ENCODE measurements at places on chromosomes 6 and 20. TPM values are rescaled to one million over a fixed set of nuclear protein-coding genes. Genes with fewer than 3 reads are reported as not detected.

GRCh38 chr6:77415706-77416105 is 47.6 kb downstream of the HTR1B start:
- no peak for DNase-seq

The UNC5CL gene
- total RNA-seq: not detected

GRCh38 chr6:169812257-169812644 is 60.8 kb downstream of the ERMARD start:
- DNase-seq: no peak

DNA sequence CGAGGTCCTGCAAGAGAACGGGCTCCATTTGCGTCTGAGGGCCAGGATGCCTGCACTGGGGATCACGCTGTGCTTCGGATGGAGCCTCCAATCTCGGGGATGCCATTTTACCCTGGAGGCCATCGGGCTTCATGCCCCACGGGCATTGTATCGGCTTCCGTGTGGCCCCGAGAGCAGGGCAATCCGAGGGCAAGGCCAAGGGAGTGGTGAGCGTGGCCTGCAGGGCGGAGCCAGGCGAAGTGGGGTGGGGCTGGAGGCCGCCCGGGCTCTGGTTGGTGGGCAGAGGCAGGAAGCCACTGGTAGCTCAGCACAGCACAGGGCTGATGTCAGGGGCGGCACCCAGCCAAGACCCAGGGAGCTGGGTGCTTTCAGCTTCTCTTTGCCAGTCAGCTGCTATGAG is 57.5 kb upstream of the BHLHE23 start:
- peak; percentile 92 for DNase-seq

DNA sequence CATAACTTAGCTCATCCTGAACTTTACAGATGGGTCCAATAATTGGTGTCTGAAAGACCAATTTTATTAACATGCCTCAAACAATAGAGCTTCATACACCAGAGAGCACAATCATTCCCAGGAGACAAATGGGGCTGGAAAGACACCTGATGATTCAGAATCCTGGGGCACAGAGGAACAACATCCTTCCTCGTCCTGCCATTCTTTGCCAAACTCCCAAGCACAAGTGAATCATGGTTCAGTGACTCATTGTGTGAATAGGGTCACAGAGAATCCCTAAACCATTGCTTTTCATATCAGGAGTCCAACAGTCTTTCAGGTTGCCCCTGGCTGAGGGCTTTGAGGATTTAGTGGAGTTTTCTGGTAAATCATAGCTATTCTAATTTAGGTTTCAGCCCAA is 266.4 kb upstream of the BMP2 start:
- peak; percentile 88 for DNase-seq

GRCh38 chr6:139608466-139609261 is 234.2 kb upstream of the CITED2 start:
- DNase-seq: no peak

GRCh38 chr6:46221222-46221793 is 50.5 kb upstream of the ENPP5 start:
- peak; percentile 9 for DNase-seq

- no peak for DNase-seq
Observed at GRCh38 chr6:46220352-46221221, 49.8 kb upstream of the ENPP5 start.

The TFAP2A gene
- total RNA-seq: 5.6 TPM

- no peak for DNase-seq
Observed at GRCh38 chr20:38897267-38897666, 28.9 kb upstream of the FAM83D start.

DNA sequence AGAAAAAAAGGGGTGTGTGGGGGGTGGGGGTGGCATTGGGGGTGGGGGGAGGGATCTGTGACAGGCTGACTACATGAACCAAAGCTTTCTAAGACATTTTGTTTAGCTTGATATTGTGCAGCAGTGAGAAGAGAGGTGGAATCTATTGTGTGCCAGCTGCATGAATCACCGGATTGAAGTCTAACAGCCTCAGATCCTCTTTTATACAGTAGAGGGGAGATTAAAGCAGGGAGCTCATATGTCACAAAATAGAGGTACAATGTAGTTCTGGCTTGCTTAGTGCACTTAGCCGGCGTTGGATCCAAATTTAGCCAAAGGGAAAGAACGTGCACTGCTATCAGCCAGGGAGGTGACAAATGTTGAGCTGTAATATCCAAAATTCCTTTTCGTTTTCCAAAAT is 404.2 kb upstream of the CITED2 start:
- peak; percentile 34 for DNase-seq

DNA sequence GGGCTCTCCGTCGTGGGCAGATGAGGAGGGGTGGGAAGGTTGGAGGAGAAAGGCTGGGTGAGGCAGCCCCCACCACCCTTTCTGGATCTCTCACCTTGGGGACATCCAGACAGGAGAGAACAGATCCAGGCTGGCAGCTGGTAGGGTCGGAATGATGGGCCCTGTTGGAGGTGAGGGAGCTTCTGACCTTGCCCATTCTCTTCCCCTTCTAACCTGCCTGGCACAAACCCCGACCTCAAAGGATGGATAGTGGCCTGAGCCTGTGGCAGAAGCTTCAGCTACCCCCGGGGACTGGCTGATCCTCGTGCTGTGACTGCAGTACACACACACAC is 6.0 kb upstream of the NPBWR2 start:
- DNase-seq: no peak

DNA sequence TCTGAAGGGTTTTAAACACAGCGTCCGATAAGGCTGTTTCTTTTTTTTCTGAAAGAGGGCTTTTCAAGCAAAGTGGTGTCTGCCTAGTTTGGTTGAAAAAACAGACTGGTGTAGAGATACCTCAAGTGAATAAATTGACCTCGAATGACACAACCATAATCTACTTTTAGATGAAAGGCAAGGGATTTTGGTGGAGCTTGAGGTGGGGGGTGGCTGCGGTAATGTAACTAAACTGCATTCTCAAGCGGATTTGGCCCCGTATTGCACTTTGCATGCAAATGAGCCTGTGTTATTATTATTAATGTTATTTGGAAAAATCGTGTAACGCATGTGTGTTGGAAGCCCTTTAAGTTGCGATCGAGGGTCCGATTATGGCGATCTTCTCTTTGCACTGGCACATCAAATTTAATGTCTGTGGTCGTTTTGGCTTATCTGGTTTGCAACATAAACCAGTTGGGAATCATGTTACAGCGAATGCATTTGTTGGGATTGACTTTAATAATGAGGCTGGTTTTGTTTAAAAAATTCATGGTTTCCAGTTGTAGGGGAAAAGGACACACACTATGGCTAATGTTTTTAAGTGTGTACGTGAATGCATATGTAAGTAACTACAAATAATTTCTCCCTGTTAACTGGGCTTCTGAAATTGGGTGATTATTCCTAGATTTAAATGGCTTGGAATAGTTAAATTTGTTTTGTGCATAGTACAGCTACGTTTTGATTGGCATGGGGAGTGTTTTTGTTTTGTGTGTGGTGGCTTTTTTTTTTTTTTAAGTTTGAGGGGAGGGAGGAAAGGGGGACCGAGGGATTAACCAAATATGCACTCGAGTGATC is 1.0 kb downstream of the JARID2 start:
- no peak for DNase-seq

- no peak for DNase-seq
Observed at GRCh38 chr20:32829311-32830005, 9.7 kb downstream of the MAPRE1 start.

The SMOC2 gene
- total RNA-seq: not detected

DNA sequence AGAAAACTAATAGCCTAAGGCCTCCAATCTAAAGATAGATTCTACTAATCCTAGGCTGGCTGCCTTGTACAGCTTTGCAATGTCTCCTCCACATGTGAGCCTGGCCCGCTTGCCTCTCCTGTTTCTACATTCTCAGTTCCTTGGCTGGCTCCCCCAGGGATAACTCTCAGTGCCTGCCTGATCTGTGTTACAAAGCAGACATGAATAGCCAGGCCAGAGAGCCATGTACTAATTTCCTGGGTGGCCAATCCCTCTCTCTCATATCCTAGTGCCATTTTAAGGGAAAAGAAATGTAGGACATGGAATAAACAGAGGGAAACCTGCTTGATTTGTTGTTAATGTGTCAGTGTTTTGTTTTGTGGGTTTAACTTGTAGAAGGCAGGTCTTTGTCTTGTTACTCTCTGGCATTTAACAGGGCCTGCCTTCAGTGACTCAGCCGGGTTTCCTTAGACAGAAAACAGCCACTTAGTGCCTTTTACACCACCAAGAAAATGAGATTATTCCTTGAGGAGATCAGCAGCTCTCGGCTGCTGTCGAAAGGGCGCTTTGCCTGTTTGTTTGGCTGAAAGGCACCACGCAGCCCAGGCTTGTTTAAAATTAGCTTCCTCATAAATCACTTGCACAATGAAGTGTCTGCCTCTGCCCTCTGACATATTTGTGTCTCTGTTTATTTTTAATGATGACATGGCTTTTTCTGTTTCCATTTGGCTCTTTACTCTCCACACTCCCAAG is 702.7 kb downstream of the MAFB start:
- no peak for DNase-seq

The SLC22A16 gene
- total RNA-seq: not detected

The SLC22A2 gene
- 1.1 TPM for total RNA-seq

DNA sequence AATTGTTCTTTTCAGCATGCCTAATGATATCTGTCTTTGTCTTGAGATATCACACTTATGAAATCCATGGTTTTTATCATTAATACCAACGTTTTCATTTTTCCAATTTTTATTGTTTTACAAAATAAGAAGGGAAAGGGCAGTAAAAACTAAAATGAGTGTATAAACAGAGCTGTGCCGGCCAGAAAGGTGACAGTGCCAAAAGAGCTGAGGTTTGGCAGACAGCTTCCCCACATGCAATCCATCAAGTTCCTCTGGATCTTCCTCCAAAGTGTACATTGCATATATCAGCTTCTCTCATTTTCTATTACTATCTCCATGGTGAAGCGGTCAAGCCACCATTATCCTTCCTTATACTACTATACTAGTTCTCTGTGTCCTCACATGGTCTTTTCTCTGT is 10.1 kb upstream of the TMEM244 start:
- DNase-seq: no peak

The PGBD1 gene
- 12.4 TPM for total RNA-seq

GRCh38 chr6:53424300-53424699 is 75.5 kb upstream of the ELOVL5 start:
- no peak for DNase-seq

DNA sequence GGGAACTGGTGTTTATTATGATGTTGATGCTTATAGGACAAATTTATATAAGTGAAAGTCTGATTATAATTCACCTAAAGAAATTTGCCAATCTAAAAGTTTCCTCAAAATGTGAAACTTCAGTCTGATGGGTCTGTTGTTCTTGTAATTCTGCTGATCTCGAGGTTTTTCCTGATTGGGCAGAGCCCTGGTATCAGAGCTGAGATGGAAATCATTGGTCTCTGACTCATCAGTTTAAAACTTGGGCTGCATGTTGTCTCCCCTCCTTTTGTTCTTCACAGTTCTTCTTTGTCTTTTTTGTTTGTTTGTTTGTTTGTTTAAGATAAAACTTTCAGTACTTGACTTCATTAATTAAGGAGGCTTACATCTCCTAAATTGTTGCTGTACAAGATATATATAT is 5.9 kb downstream of the SMAP1 start:
- peak; percentile 56 for DNase-seq

DNA sequence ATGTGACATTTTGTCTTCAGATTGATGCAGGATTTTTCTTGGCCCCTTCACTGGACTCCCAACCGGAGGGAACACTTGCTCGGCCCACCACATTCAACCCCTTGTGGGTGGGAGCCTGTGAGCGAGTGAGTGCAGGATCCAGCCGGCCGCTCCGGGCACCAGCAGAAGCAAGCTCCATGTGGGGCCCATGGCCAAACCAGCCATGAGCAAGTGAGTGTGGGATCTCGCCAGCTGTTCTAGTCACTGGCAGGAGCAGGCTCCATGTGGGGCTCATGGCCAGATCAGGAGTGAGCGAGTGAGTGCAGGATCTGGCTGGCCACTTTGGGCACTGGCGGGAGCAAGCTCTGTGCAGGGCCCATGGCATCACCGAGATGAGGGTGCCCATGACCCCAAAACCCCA is 42.6 kb downstream of the OSTM1 start:
- DNase-seq: no peak

- no peak for DNase-seq
Observed at GRCh38 chr6:47859175-47859574, 77.3 kb downstream of the OPN5 start.

The SF3B5 gene
- 200 TPM for total RNA-seq

- DNase-seq: no peak
Observed at GRCh38 chr6:44065443-44066140, 61.7 kb downstream of the MRPL14 start.

GRCh38 chr6:159654483-159655098 is 38.5 kb downstream of the SOD2 start:
- DNase-seq: peak; percentile 38

DNA sequence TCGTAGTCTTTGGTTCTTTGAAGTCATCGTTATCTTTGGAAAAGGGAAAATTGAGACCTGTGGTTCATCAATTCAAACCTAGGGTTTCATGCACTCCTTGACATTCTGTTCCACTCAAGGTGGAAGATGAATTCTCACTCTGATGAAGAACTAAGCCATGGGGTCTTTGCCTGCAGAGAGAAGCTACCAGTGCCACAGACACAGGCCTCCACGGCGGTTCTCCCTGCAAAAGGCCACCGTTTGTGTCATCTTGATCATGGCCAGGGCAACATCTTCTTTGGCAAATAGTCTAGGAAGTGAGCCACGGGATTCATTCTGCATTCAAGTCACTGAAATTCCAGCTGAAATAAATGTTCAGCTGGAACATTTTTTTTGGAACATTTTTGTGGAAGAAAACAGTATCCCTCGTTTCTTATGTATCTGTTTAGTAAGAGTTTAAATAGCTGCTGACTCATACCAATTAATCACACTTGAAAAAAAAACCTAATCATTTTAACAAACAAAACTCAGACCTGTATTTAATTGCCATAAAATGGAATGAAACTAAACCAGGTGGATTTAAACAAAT is 206.0 kb upstream of the FOXQ1 start:
- no peak for DNase-seq

The LY86 gene
- not detected for total RNA-seq

DNA sequence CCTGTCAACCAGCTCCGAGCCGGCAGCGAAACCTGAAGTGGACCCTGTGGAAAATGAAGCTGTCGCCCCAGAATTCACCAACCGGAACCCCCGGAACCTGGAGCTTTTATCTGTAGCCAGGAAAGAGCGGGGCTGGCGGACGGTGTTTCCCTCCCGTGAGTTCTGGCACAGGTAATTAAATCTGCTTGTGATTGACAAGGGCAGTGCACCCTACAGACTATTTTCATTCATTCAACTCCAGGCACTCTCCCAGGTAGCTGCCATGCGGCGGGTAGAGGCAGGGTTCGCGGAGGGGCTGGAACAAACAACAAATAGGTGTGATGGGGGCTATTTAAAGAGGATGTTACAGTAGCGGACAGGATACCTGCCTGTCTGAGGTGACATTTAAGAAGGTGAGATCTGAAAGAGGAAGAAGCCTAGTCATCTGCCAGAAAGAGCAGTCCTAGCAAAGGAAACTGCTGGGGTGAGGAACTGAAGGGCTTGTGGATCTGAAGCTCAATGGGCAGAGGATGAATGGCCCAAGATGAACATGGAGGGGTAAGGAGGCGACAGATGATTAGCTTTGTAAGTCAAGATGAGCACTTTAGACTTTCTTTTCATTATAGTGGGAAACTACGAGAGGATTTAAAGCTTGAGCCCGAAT is 810 bp downstream of the MRPL18 start:
- DNase-seq: no peak
